Activated CD8-positive, alpha-beta memory T cell treated with anti-CD3 and anti-CD28 coated beads for 24 hours (primary cell): ENCODE measurements at places on chromosomes 16 and 17.

DNA sequence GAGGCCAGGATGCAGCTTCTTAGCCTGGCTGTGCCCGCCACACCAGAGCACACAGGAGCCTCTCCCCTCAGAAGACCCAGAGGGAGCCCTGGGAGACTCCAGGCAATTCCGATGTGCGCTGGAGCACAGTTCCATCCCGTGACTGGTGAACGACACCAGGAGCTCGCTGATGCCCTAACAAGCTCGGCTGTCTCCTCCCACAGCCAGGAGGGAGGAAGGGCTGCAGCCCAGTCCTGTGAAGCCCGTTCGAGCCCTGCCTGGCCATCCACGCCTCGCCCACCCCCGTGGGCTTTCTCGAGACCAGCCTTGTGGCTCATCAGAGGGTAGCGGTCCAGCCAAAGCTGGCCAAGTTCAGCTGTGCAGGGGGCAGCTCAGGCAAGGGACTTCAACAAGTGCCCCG is 21.8 kb upstream of the RASD1 start:
- DNase-seq, result no peak

GRCh38 chr17:39753514-39754160 is 15.9 kb downstream of the GRB7 start:
- no peak for DNase-seq

DNA sequence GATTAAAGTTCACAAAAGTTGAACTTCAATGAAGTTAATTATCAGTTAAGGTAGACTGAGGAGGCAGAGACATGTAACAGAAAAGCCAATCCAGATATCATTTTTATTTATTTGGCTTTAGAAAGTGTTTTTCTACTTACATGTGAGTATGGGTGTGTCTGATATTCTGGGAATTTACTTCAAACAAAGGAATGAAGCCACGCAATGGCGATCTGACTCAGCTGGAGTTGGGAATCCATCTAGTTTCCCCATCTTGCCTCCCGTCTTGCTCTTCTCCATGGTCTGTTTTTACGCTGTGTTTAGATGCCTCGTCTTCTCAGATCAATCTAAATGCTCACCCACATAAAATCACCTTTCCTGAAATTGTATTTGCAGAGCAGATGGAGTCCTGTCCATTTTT is 1.7 kb upstream of the KCNJ16 start:
- no peak for DNase-seq

GRCh38 chr16:24800586-24800985 is 45.2 kb upstream of the SLC5A11 start:
- no peak for DNase-seq

DNA sequence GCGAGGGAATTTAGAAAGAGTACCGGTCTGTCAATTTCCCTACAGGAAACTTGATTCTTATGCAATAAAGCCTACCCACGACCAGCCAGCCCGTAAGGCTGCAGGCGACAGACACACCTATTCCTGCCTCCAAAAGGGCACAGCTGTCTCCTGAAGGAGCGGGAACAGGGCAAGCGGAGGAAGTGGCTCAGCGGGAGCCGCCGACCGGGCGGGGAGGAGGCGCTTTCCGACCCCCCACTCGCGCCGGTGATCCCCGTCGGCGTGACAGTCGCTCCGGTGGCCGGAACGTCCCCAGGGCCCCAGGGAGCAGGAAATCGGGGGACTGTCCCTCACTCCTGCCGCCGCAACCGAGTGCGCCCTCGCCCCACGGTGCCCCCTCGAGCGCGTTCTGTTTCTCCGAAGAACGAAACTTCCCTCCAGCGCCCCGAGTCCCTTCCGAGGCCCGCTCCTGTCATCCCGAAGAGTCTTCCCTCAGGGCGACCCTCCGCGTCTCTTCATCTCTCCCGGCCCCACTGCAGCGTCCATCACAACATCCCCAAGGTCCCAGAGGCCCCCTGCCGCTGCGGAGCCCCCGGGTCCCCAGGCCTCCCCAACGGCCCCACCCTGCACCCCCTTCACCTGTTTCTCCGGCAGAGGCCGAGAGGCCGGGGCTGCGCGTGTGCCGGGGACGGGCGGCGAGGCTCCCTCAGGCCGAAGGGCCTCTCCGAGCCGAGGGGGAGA is 421 bp downstream of the STAT3 start:
- DNase-seq, result peak; percentile 75

DNA sequence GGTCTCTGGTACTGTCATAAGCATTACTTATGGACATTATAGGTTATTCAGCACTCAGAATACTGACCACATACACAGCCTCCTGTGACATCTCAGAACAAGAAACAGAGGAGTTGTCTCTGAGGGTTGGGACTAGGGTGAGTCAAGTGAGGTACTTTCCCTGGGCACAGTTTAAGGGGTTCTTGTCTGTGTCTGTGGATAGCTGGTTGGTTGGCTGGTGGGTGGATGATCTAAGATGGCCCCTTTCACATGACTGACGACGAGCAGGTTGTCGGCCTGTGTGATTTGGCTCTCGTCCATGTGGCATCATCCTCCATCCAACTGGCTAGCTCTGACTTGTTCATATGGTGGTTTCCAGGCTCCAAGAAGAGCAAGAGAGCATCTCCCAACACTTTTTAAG is 163.9 kb downstream of the PRKCB start:
- DNase-seq, result peak; percentile 73

DNA sequence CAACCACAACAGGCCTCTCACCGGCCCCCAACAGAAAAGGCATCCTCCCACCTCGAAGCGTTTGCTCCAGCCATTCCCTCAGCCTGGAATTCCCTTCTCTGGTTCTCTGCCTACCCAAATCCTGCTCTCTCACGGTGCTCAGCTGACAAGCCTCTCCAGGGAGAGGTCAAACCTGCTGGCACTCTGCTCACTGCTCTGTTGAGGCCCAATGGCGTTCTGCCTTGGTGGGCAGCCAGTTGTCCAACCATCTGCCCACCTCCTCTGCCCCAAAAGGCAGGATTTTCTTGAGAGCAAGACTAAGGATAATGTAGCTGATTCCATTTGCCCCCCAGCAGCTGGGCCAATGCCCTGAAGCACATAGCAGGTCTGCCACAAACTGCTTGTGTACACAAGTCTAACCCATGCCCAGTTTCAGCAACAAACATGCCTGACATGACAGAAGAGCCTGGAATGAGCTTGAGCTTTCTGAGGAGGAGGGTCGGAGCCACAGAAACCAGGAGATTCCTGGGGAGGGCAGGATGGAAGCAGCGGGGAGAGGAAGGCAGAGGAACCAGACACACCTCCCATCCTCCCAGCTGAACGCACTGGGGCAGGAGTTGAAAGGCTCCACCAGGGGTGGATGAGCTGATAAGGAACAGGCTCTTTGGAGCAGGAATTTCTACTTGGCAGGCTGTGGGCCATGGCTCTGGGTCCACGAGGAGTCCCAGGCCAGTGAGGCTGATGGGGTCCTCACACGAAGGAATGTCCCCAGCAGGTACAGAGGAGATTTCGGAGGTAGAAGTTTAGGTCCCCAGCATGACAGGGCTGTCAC is 23.9 kb downstream of the ARHGAP27 start:
- DNase-seq, result no peak

DNA sequence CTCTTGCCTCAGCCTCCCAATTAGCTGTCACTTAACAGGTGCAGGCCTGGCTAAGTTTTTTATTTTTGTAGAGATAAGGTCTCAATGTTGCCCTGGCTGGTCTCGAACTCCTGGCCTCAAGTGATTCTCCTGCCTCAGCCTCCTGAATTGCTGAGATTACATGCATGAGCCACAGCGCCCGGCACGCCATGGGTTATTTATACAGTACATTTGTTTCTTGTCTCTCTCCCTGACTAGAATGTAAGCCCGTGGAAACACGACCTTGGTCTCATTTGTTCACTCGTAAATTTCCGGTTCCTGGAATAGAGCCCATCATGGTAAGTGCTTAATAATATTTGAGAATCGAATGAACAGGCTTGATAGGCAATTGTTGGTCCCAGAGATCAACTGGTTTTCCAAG is 2.0 kb downstream of the SLC25A19 start:
- DNase-seq, result no peak

- no peak for DNase-seq
Measured at GRCh38 chr16:86242244-86243122, 267.8 kb upstream of the FOXF1 start.

DNA sequence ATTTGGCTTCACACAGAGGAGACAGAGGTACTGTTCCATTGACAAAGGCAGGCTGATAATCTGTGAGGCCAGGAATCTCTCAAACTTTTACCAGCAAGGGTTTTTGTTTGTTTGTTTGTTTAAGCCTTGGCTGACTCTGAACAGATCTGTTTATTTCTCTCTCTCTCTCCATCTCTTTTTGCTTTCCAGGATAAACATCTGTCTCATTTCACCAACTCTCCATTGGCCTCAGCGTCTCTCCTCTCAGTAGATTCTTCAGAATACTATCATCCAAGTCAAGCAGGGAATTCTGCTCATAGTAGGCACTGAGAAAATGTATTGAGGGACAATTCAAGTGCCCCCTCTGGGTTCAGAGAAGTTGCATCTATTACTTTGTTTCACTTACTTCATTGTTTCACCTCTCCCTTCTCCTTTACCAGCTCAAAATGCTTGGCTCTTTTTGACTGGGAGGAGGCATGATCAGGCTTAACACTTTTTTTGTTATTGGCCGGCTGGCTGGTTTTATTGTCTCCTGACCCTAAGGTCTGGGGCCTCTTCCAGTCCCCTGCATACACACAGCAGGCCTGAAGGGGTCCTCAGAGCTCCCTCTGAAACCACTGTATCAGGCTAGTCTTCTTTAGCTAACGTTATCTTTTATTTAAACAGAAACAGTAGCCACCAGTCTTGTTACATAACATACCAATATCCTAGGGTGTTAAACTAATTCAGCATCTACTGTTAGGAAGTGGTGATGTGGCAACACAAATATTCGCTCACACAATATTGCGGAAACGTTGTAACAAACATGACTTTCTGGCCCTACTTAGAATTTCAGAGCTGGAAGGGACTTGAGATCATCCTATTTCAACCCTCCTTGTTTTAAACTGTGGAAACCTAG is 2.0 kb upstream of the YPEL2 start:
- peak; percentile 72 for DNase-seq

GRCh38 chr16:27597361-27597760 is 47.4 kb downstream of the KATNIP start:
- DNase-seq, result no peak

GRCh38 chr16:56451753-56452689 is 667 bp downstream of the OGFOD1 start:
- DNase-seq, result no peak

DNA sequence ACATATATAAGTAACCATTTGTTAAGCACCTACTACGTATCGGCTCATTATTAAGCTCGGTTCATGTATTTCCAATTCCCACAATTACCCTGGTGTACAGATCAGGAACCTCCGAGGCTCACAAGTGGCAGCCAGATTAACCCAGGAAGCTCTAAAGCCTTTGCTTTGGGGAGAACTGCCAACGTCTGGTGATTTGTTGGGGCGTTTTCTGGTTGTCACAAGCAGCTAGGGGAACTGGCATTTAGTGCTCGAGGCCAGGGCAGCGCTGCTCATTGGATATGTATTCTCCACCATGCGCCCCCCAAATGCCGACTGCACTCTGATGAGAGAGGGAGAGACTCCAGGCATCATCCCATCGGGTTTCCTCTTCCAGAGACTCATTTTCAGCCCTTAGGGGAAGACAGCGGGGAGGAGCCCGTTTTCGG is 541 bp downstream of the ZNF18 start:
- no peak for DNase-seq

GRCh38 chr17:13044572-13045065 is 26.8 kb upstream of the ELAC2 start:
- no peak for DNase-seq

DNA sequence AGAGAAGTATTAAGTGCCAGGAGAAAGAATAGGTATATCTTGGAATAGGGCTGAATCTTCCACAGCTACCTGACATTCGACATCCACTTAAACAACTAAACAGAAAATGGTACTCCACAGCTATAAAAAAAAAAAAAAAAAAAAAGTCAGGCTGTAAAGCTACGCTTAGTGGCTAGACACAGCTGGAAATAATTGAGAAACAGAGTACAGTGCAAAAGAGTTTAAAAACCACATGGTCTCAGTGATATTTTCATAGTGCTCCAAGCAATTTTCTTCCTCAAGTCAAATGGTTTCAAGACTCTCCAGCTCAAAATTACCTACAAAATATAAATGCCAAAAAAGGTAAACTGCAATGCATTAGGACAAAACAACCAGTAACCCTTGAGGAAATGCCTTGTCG is 607.1 kb downstream of the KCNJ2 start:
- no peak for DNase-seq

- DNase-seq, result no peak
Measured at GRCh38 chr16:56281249-56281805, 90.0 kb downstream of the GNAO1 start.

DNA sequence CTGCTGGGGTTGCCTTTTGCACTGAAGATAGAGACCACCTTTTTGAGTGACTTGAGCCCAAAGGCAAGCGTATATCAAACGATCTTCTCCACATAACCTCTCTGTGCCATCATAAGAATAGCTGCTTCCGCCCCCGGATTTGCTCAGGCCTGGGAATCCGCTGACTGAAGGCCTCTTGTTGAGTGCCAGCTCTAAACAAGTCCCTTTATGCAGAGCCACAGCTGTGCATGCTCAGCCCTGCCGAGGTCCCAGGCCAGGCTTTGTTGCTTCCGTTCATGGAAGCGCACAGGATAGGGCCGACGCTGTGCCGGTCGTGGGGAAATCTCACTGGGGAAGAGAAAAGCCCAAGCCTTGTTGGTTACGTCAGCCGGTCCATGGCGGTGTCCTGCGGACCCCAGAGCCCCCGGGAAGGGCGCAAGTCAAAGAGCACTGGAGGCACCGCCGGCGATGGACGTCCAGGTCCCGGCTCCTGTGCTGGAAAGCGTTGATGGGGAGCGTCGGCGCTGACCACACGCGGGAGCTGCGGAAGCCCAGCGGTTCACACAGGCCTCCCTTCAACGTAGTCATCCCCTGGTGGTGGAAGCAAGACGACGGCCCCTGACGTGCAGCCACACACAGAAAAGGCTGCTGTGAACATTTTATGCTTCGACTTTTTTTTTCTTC is 23.5 kb upstream of the RPL13 start:
- DNase-seq, result no peak

DNA sequence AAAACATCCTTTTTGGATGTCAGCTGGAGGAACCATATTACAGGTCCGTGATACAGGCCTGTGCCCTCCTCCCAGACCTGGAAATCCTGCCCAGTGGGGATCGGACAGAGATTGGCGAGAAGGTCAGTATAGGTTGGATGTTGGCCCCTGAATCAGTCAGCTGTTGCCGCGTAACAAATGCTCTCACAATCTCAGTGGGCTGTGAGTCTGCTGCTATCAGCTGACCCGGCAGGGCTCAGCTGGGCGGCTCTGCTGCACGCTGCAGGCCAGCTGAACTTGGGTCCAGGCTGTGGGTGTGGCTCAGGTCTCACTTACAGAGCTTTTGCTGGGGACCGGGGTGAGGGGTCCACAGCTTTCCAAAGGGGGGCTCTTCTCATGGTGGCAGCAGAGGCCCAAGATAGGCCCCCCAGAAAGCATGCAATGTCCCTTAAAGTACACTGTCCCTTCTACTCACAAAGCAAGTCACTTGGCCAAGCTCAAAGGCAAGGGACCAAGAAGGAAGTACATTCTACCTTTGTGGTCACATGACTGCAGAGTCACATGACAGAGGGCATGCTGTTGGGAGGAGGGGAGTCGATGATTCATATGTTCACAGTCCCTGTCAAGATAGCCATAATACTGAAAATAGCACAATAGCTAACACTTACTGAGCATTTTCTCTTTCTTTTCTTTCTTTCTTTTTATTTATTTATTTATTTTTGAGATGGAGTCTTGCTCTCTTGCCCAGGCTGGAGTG is 134.2 kb downstream of the ABCC1 start:
- DNase-seq, result no peak
